ENCODE measurements at places on chromosomes 11 and 22.

- no peak for DNase-seq
Observed at GRCh38 chr22:17172029-17172833, 13.2 kb upstream of the HDHD5 start.

- no peak for DNase-seq
Observed at GRCh38 chr11:128334311-128335044, 252.9 kb downstream of the ETS1 start.

GRCh38 chr22:45888221-45889092 is 88.5 kb downstream of the WNT7B start:
- no peak for DNase-seq

DNA sequence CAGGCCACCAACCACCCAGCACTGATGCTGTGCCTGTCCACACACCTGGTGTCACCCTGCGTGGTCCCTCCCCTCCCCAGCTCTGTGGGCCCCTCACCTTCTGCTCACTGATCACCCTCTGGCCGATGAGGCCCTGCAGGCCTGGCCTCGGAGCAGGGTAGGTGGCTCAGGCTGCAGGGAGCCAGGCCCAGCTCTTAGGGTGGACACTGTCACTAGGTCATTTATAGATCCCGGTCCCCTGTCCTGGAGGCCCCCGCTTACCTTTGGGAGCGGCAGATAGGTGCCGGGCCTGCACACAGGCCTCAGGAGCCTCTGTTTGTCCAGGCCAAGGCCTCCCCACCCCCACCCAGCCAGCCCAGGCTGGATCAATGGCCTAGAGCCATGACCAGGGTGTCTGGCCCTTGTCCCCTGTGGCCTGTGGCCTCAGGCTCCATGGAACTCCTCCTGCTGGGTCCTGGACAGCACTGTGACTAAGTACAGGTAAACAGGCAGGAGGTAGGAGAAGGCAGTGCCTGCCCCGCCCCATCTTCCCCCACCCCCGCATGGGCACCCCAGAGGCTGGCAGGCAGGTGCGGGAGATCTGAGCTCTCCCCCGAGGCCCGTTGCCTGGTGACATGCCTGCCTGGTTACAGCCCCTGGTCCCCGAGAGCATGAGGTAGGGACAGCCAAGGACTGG is at the start of gene TMPRSS6:
TSS of gene TMPRSS6 (minus strand) at position 472 of the 676 bp plus-strand sequence. CDS start 6,296 bp downstream, outside the sequence.
- DNase-seq, result no peak

GRCh38 chr11:111675891-111676290 is 73.6 kb downstream of the SIK2 start:
- DNase-seq, result no peak

DNA sequence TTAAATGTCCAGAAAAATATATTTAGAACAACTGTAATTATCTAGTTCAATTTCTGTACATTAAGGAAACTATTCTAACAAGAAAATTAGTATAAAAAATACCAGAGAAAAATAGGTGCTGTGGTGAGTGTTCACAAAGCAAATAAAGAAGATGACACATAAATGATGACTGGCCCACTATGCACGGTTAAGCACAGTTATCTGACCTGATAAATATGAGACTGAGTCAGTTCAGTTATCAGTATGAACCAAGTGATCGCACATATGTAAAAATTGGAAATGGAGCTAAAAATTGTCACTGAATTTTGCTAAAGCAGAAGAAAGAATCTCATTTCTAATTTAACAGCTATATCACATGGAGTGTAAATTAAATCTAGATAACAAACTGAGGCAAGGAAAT is 18.8 kb upstream of the MAML2 start:
- no peak for DNase-seq

GRCh38 chr22:36988075-36988832 is 31.0 kb downstream of the TST start:
- DNase-seq, result no peak

DNA sequence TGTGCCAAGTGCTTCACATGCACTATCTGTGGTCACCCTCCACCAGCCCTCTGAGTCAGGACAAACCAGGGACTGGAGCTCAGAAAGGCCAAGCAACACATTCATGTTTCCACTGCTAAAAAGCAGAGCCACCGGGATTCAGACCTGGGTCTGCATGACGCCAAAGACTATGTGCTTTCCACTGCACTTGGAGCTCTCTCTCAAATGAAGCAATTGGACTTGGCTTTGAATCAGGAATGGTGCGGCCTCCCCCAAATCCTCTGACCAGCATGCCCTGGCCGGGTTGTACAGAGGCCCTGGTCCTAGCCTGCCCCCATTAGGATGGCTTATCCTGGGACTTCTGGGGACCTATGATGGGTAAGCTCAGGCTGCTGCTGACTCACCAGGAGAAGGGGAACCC is 80.7 kb downstream of the PKNOX2 start:
- DNase-seq, result no peak

DNA sequence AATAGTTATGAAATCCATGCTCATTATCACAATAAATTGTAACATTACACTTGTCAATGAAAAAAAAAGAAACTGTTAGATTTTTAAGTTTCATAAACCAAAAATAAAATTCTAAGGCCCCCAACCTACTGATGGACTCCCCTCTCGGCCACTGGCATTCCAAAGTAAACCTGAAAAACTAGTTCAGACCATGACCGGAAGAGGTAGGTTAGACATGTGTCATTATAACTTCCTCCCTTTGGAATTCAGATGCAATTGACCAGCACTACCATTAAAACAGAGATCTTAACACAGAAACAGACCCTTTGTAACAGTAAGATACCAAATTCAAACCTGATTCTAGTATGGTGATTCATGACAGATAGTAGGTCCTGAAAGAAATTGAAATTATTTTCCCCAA is 12.9 kb downstream of the OR10A6 start:
- DNase-seq, result no peak

DNA sequence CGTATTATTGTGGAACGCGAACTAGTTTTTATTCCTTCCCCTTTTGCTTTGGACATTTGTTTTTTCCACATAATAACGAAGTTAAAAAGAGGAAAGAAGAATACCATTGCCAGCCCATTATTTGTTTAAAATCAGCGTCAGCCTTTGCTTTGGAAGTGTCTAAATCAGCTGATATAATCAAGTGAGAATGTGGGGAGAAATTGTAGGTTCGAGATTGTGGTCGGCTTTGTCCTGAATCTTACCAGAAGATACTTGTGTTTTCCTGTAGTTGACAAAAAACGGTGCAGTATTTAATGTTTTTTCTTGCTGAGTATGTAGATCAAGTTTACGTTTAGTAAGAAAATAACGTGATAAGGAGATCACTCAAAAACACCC is 935 bp downstream of the ZNF143 start:
- DNase-seq, result no peak

GRCh38 chr22:26624803-26625202 is 3.0 kb downstream of the CRYBA4 start:
- no peak for DNase-seq

GRCh38 chr11:82995235-82995634 is 76.5 kb downstream of the RAB30 start:
- DNase-seq, result no peak

DNA sequence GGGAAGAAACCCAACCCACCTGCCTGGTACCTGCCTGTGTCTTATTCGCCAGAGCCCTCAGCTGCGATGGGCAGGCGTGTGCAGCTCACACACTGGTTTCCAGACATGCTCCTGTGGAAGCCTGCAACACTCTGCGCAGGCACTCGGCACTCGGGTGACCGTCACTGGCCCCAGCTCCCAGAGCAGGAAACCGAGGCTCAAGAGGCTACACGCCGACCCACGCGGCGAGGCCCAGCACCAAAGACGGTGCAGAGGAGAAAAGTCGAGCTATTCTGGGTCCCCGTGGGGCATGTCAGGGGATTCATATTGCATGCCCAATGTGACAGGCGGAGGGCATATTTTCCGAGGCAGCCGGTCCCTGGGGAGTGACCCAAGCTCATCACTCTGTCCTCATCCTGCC is 11.6 kb upstream of the FGF19 start:
- DNase-seq, result no peak

- no peak for DNase-seq
Observed at GRCh38 chr11:36089920-36090319, 146.1 kb downstream of the LDLRAD3 start.

DNA sequence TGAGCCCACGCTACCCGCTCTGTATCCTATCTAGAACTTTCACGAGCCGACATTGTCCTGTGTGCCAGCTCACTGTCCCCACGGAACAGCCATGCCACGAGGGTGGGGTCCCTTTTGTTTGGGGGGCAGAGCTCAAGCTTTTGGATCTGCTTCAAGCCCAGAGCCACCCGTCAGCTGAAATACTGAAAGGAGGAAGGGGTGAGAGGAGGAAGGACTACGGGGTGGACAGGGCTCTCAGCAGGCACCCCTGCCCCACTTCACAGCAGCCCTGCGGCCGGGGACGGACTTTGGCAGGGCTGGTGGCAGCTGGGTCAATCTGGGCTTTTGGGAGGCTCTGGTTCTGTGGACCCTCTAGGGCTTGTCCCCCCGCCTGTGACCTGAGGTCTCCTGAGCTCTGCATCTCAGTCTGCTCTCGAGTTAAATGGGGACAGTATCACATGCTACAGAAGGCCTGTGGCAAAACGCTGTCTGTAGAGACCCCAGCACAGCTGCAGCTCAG is 30.0 kb upstream of the MUC5AC start:
- no peak for DNase-seq

DNA sequence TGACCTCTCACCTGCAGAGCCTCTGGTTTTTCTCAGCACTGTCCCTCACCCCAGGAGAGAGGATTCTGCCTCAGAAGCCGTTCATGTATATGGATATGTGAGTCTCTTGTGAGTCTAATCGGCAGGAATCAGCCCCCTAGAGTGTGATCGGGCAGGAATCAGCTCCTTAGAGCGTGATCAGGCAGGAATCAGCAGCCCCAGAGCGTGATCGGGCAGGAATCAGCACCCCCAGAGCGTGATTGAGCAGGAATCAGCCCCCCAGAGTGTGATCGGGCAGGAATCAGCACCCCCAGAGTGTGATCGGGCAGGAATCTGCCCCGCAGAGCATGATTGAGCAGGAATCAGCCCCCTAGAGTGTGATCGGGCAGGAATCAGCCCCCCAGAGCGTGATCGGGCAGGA is 80.0 kb upstream of the EIF3D start:
- DNase-seq, result no peak

DNA sequence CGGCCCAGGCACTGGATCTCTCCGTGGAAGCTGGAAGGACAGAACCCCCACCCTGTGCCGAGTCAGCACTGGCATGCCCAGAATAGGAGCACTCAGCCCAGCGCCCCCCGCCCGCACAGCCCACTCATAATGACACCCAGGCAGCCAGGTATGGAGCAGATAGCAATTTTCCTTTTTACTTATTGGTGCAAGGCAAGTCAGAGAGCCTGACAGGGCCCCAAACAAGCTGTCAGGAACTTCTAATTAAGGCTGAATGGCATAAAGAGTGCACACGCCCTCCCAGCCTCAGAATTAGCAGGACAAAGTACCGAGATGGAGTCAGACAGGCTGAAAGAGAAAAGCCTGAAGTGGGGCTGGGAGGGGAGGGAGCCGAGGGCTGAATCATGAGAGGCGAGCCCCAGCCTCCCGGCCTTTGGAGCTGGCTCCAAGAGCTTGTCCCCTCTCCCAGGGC is 76.9 kb downstream of the DSCAML1 start:
- DNase-seq, result no peak

DNA sequence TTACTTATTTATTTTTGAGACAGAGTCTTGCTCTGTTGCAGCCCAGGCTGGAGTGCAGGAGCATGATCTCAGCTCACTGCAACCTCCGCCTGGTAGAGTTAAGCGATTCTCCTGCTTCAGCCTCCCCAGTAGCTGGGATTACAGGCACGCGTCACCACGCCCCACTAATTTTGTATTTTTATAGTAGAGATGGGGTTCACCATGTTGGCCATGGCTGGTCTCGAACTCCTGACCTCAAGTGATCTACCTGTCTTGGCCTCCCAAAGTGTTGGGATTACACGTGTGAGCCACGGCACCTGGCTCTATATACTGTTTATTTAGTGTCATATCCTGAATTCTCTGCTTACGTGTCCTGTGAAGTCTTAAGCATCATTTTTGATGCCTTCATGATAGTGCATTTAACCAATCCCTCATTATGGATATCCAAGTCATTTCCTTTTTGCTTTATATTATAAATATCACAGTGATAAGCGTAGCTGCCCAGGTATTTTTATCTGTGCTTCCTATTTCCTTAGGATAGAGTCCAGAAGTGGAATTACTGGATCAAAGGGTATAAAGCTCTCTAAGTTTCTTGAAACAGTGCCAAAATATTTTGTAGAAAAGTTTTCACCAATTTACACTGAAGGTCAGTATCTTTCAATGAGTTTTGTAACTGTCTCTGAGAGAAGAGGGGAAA is 871 bp upstream of the SIDT2 start:
- DNase-seq, result no peak

DNA sequence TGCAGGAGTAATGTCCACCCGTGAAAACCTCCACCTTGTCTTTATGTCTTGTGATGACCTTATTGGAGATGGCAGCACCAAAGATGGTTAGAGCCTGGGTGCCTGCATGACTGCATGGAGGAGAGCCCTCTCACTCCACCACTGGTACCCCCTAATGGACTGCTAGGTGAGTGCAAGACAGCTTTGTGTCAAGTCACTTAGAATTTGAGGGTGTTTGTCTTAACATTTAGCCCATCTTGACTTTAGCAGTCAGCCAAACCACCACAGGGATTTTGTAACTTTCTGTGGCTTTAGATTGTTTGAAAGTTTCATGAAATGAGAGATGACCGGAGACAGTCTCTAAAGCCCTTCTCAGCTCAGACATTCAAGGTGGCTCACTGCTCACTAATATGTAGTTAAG is 232.9 kb upstream of the NCAM1 start:
- no peak for DNase-seq

- no peak for DNase-seq
Observed at GRCh38 chr11:107928767-107929507, 689 bp downstream of the RAB39A start.

DNA sequence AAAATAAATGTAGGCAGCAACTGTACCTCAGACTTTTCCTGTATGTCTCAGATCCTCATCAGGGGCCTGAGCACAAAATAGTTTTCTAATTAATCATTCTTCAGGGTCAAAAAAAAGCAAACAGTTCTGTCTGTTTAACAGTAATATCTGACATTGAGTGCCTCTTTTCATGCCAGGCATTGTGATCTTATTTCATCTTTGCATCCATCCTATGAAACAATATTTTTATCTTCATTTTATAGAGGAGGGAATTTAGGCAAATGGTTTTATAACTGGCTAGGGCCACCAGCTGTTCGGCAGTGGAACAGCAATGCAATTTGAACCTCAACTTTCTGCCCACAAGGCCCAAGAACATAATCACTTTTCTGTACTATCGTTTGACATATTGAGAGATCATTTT is 145.6 kb downstream of the WNT7B start:
- no peak for DNase-seq
